ENCODE measurements at places on chromosomes 3 and 15. TPM values are rescaled to one million over a fixed set of nuclear protein-coding genes. Genes with fewer than 3 reads are reported as not detected.

Gene FBXO40
- total RNA-seq = 187 TPM

GRCh38 chr3:125165189-125165947 is 47.2 kb downstream of the SLC12A8 start:
- DNase-seq = no peak

DNA sequence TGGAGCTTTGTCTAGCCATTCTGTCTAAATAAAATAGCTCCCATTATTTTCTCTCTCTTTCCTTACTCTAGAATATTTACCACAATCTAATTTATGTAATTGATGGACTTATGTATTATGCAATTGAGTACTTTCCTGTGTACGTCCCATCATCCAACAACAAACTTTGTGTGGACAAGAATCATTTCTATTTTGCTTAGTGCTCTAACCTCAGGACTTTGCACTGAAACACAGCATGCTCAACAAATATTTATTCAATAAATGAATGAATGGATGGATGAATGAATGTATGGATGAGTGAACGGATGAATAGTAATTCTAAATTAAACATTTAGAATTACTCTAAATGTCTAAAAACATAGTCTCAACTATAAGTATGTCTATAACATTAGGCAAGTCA is 115.2 kb upstream of the RORA start:
- no peak for DNase-seq

DNA sequence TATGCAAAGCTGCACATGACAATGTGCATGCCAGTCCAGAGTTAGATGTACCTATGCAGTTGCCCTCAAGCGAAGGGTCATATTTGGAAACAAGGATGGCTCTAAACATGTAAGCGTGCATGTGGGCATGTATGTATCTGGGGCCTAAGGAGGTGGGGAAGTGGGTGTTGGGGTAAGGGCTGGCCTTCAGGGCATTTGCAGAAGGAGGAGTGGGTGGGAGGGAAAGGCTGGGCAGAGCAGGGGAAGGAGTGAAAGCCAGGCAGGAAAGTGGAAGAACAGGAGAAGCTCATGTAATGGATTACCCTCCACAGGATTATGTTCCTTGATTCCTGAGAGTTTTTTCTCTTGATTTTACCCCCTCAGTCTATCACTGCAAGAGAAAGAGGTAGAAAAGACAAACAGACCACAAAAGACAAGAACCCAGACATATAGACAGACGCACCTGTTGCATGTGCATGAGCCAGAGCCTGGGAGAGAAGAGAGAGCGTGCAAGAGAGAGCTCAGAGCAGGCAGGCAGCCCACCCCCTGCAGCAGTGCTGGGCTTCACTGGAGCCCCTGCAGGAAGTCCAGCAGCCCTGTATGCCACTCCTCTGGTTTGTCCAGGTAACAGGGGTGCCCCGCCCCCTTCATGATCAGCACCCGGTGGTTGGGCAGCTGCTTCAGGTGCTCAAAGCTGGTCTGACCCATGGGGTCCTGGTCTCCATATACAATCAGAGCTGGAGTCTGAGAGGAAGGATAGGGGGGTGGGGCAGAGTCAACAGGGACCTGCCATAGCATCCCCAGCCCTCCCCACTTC is 1.8 kb upstream of the PCBP4 start:
- no peak for DNase-seq

DNA sequence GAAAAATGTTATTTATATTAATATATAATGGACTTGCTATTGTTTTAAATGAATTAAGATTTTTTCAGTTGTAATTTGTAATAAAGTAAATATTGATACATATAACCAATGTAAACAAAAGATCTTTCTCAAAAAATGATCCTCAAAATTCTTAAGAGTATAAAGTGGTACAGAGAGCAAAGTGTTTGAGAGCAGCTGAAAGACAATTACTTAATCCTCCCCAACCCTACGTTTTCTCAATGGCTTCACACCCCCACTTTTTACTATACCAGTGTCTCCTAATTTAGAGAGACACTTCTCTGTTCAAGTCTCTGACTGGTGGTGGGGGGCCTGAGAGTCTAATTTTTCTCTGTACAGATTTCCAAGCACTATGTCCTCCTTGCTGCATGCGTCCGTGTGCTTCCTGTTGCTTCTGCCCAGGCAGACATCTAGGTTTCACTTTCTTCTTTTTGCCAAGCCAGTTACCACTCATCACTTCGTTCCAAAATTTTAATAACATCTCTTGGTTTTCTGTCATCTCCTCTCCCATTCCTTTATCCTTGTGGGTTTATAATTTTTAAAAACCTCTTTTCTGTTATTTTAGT is 276.3 kb upstream of the DNAJC19 start:
- no peak for DNase-seq

All from right atrium auricular region (tissue), 2 donors.